ENCODE measurements at places on chromosomes 13 and 19.
A peak's percentile ranks its signal among the peaks of the same experiment; 100 is the strongest.

DNA sequence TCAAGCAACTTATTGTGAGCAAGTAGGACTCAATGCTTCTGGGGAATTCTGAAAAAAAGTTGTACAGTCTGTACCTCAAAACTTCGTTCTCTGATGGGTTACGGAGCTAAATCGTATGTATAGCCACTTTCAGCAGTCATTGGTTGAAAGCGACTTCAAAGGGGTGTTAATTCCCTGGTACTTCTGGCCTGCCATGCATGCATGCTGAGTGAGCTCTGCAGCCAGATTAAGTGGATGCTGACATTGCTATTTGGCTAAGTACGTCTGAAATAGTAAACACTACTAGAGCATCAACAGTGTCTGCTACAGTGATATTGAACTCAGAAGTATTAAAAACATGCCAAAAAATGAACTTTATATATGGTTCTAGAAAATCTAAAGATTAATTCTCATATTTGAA is 1183.1 kb upstream of the PCDH20 start:
- no peak for DNase-seq

DNA sequence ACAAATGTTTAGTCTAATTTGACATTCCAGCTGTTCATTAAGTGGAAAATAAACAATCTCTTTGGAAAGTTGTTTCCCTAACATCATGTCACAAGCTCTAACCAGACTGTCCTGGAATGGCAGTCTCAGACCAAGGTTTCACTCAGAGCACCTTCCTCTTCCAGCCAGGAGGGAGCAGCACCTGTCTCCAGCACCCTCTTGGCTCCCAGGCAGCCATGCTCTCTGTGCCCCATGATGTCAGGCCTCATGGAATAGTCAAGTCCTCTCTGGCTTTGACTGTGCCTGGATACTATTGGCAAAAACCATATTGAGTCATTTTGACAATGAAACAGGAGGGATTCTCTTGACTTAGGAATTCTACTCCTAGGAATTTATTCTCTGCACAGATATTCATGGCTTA is 171.4 kb downstream of the OXGR1 start:
- DNase-seq, result no peak

DNA sequence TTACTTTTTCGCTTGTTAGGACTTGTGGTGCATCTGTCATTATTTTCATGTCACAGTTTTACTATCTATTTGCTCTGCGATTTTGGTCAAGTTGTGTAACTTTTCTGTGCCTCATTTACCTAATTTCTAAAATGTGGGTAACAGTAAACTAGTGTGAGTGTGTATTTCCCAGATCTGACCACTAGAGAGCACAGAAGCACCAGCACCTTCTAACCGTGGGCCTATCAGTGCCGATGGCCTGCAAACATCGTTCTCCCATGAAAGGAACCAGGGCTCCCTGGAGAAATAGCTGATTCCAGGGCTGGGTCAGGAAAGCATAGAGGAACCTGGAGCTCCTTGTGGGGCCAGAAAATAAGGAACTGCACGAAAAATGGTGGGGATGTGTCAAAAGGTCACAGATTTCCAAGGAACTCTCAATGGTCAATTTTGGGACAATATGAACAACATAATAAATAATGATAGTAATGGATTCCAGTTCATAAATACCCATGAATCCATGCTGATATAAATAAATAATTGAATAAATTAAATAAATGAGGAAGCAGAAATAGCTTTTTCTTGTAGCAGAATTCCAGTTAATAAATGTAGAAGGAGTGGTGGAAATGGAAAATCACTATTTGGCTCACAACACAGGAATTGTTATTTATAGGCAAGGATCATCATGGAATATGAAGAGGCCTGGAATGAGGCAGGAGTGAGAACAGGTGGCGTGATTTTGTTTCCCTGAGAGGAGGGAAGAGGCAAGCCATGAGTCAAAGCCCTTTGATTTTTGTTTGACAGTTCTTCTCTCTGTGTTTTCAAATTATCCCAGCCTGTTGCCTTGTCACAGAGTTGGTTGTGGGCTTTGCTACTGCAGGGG is 31.1 kb downstream of the CEACAM8 start:
- DNase-seq, result no peak

GRCh38 chr13:99228737-99229691 is 28.4 kb downstream of the UBAC2 start:
- DNase-seq, result no peak

- peak; percentile 78 for DNase-seq
Measured at GRCh38 chr19:664913-665443, 2.0 kb upstream of the RNF126 start.

DNA sequence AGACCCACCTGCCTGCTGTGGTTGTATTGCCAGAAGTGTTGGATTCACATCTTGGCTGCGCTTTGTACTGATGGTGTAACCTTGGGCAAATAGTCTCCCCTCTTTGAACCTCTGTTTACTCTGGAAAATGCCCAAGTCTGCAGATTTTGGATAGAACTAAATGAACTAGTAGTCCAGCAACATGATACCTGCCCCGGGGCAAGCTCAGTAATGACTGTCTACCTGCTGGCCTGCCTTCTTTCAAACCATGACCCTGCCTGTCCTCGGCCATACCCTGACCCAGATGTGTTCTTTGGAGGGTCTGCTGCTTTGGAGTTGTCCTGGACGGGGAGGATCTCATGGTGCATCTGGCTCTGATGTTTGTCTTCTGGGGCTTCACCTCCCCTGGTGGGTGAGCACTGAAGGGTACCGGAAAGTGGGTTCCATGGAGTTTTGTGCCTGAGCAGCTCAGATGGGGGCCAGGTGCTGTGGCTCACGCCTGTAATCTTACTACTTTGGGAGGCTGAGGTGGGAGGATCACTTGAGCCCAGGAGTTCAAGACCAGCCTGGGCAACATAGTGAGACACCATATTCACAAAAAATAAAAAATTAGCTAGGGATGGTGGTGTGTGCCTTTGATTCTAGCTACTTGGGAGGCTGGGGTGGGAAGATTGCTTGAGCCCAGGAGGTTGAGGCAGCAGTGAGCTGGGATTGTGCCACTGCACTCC is 59.5 kb downstream of the TNFRSF19 start:
- no peak for DNase-seq

- no peak for DNase-seq
Measured at GRCh38 chr19:14467816-14468215, 7.3 kb downstream of the PTGER1 start.

GRCh38 chr13:94330552-94331071 is 148.9 kb downstream of the DCT start:
- peak; percentile 49 for DNase-seq

DNA sequence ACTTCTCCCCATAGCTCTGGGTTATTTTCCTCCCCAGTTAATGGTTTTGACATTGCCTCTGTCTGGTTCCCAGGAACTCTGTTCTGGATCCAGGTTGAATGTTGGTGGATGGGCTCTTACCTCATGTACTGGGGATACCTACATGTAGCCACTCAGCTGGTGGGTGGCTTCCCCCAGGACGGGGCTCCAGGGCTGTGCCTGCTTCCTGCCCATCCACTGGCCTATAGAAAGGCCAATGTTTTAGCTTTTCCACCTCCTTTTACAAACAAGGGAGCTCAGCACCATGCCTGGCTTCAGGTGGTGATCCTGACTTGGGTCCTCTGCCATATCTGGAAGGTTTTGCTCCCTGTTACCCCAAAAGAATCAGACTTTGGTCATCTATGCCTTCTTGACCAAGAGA is 120.2 kb downstream of the AKAP11 start:
- no peak for DNase-seq

- DNase-seq, result no peak
Measured at GRCh38 chr19:45331411-45331810, 8.7 kb upstream of the CKM start.

GRCh38 chr13:40061466-40062450 is 406.3 kb downstream of the COG6 start:
- no peak for DNase-seq

DNA sequence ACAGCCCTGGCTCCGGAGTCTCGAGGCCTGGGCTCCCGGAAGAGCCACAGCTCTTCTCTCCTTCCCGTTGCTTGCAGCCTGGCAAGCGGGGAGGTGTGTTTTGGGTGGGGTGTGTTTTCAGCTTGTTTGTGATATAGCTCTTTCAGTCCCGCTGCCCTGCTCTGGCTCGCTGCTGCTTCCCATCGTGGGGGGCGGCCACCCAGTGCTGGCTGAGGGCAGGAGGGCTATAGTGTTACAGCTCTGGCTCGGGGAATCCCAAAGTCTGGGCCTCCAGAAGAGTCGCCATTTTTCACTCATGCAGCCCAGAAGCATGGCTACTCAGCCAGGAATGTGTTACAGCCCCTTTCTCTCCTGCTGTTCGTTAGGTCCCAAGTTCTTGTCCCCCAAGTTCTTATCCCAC is 2.2 kb upstream of the ZNF256 start:
- no peak for DNase-seq

GRCh38 chr13:80988391-80989151 is 647.6 kb upstream of the SPRY2 start:
- no peak for DNase-seq

GRCh38 chr13:57996717-57997116 is 365.2 kb downstream of the PCDH17 start:
- no peak for DNase-seq

DNA sequence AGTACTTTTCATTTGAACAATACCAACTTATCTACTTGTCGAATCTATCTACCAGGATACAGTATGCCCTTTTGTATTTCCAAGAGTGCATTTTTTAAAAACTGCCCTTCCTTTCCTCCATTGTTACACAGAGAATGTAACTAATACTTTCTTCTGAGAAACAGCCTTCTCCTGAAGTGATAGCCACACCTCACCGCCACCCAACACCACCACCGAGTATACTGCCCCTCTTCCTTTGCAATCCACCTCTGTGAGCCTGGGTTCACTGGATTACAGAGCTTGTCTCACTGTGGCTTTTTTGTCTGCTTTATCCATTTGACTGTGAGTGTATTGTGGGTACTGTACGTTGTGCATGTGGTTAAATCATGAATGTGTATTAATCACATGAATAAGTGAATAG is 305.4 kb downstream of the KLF12 start:
- no peak for DNase-seq

DNA sequence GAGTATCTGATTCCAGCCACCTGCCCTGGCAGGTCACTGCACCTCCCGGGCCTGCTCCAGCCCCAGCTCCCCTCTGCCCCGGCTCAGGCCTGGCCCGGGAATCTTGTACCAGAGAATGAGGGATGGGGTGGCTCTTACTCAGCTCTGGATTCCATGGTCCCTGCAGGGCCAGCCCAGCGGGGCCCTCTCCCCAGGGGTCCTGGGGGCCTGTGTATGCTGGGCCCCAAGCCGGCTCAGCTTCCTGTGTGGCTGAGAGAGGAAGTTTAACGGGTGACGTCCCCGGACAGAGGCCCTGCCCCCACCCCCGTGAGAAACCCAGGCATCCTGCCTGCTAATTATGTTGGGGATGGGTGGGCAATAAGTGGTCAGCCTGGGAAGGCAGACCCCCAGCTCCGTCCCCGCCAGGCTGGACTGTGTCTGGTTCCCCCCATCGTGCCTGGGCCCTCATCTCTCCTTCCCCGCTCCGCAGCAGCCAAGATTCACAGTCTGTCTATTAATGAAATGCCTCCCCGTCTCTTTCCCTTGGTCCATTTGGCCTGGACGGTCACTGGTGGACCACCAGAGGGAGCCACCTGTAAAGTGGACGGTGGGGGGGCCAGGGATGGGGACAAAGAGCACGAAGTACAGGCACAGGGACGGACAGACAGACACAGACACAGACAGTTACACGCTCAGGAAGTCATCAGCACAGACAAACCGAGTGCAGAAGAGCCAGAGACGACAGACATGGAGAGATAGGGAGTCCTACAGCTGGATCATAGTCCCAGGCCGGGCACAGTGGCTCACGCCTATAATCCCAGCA is at the start of gene DENND1C:
TSS of gene DENND1C (minus strand) at position 247 of the 802 bp plus-strand sequence. CDS start at position 155, 92 bp downstream.
- DNase-seq, result no peak

GRCh38 chr13:87393358-87393757 is 277.8 kb upstream of the SLITRK5 start:
- no peak for DNase-seq

DNA sequence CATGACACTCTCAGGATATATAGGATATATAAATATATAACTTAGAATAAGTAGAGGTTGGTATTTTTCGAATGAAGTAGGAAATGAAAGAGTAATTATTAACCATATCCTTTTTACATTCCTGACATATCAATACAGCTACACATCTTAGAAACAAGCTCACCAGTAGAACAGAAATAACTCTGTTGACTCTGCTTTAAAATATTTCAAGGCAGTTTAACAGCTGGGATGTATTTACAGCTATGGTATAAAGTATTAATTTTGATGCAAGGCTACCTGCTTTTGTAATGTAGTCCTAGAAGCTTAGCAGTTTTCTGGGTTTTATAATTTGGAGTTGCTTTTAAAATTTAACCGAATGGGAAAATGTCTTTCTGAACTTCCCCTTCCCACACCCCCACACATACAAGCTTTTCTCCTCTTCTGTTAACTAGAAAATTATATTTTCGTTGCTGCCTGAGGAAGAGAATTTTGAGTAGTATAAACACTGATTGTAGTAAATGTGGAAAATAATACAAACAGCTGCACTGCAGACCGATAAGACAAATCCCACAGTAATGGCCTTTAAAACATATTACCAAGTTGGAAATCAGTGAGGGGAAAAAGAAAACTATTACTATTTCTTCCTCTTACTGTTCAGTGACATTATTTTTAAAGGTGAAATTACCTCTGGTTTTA is 147.7 kb downstream of the GGACT start:
- DNase-seq, result no peak

- DNase-seq, result no peak
Measured at GRCh38 chr13:113919761-113920559, 53.9 kb downstream of the C13orf46 start.

DNA sequence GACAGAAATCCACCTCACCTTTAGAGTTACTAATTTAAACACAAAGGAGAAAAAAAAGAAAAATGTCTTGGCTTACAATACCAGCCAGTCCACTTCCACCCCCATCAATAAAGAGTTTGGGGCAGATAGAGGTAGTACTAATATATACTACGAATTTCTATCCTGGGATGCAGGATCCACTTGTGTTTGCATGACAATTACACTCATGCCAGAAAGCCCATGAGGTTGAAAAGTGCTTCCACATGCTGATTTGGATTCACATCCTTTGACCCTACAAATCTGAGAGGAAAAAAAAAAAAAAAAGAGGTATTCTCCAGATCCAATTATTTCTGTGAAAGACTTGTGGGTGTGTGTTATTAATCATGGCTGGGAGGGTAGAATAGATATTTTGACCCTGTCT is 335.2 kb downstream of the SLITRK1 start:
- no peak for DNase-seq

DNA sequence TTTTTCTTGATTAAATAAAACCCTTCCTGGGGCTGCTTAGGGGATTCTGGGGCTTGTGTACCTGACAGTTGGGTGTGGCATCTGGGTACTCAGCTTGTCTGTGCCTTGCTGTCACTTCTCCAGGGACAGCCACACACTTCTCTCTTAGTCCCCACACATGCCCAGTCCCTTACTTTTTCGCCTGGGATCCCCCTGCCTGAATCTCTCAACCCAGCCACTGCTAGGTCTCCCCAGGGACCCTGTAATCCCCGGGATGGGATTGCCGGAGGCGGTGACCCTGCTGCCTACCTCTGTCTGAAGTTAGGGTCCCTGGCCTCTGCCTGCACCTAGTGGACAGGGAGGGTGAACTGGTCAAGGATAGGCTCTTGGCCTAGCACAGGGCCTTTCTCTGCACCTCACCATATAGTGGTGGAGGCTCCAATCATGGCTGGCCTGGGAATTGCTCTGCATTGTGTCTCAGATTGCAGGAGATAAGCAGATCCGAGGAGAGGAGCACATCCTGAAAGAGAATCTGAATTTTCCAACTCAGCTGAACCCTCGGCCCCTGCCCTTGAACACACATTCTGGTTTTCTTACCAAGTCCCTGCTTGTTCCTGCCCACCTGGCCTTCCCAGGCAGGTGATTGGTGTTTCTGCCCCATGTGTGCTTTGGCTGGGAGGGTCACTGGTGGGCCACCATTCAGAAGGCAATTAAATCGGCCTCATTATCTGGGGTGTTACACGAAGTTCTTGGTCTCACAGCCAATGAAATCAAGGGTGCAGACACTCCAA is 8.7 kb upstream of the ZNF492 start:
- DNase-seq, result no peak

Measured in T-helper 2 cell (primary cell).